ENCODE measurements at places on chromosomes 6 and 20. TPM values are rescaled to one million over a fixed set of nuclear protein-coding genes. Genes with fewer than 3 reads are reported as not detected.

DNA sequence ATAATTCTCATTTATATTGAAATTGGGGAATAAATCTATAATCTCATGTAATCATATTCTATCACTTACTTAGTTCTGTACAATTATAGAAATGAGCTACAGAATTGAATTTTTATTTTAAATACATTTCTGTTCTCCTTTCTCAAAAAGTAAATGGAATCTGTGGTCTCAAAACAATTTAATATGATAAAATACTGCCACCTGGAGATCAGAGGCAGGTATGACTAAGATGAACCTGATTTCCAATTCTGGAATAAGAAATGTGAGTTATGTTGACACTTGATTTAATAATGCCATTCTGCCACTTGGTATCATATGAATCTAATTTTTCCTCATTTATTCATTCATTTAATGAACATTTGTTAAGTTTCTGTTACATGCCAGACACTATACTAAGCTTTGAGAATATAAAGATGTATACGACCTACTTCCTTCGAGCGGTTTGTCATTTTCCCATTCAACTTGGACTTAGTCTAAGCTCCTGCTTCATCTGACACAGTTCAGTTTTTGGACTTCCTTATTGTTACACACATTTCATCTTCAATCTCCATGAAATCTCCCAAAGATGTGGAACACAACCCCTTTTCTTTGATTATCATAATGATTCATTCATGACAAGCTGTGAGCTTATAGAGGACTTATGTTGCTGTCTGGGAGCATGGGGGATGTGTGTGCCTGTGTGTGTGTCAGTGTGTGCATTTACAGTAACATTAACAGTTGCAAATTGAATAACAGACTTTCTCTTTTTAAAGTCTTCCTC is 7.5 kb upstream of the CCDC28A start:
- no peaks in the 10 kb centered on the region for H3K27me3 ChIP-seq
- no peaks in the 10 kb centered on the region for H3K36me3 ChIP-seq

- H3K27ac ChIP-seq: no peak overlapping the region
- no peak for DNase-seq
- no peaks in the 10 kb centered on the region for H3K4me1 ChIP-seq
- no peak overlapping the region for H3K4me3 ChIP-seq
- H3K36me3 ChIP-seq: no peaks in the 10 kb centered on the region
These were observed 137.9 kb upstream of the BMP2 start for GRCh38 chr20:6629564-6629963.

- DNase-seq: no peak
- H3K27me3 ChIP-seq: peaks cover 1% of the 10 kb centered on the region
- no peak overlapping the region for H3K4me3 ChIP-seq
These were observed 120.0 kb downstream of the CD164 start for GRCh38 chr6:109262261-109262660.

GRCh38 chr6:18214003-18214402 is 50.3 kb downstream of the DEK start:
- H3K27me3 ChIP-seq: peaks cover 2% of the 10 kb centered on the region
- H3K4me1 ChIP-seq: peaks cover 27% of the 10 kb centered on the region
- H3K36me3 ChIP-seq: peaks cover 39% of the 10 kb centered on the region
- DNase-seq: no peak
- H3K27ac ChIP-seq: no peak overlapping the region
- no peak overlapping the region for H3K4me3 ChIP-seq

- H3K27me3 ChIP-seq: no peaks in the 10 kb centered on the region
- peak overlapping the region; percentile 37 for H3K4me3 ChIP-seq
- peaks cover 14% of the 10 kb centered on the region for H3K36me3 ChIP-seq
- peak overlapping the region; percentile 77 for H3K27ac ChIP-seq
- peak; percentile 87 for DNase-seq
- peaks cover 57% of the 10 kb centered on the region for H3K4me1 ChIP-seq
These were observed 369.0 kb downstream of the ARHGAP18 start for GRCh38 chr6:129340983-129341382.

SYNJ2 gene
- total RNA-seq: 43.5 TPM
